ENCODE measurements at places on chromosomes 4 and X.

DNA sequence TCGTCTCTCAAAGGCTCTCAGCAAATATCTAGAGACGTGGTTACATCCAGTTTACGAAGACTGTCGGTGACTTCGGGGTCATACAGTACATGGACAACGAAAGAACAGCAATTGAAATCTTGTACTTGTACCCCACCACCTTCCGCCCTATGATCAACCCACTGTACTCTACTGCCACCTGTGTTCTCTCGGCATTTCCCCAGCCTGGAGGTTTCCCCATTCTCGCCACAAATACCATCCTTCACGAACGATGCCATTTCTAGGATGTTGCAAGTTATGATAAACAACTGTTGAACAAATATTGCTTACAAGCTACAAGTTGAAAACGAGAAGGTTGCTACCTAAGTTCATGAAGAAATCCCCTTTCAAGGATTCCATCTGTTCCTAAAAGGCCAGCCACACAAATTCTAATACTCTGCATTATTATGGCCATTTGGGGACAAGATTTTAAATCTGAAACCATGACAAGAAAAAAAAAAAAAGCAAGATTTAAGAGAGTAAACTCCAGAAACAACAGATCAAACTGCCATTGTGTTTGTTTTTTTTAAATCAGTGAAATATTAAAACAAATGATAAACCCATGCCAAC, 1.6 kb downstream of the APBB2 start:
- peak; percentile 69 for DNase-seq

- peak; percentile 28 for DNase-seq
Observed at GRCh38 chr4:10347281-10347795, 109.9 kb downstream of the ZNF518B start.

GRCh38 chrX:6898371-6898770, 249.1 kb upstream of the STS start:
- DNase-seq: no peak

DNA sequence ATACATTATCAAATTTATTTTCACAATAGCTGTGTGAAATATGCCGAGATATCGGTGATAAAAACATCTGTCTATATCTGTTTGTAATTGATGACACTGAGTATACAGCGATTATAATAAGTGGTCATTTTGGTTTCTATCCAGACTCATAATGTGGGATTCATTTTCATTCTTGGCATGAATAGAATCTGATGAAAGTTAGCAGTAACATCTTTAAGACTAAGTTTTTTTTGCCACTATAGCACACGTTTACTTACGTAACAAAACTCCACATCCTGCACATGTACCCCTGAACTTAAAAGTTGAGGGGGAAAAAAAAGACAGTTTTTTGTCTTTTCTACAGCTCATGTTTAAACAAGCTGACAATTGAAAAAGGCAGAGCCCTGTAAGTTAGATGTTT, 86.4 kb downstream of the PPA2 start:
- no peak for DNase-seq

GRCh38 chr4:85571008-85571407, 96.1 kb downstream of the ARHGAP24 start:
- no peak for DNase-seq

DNA sequence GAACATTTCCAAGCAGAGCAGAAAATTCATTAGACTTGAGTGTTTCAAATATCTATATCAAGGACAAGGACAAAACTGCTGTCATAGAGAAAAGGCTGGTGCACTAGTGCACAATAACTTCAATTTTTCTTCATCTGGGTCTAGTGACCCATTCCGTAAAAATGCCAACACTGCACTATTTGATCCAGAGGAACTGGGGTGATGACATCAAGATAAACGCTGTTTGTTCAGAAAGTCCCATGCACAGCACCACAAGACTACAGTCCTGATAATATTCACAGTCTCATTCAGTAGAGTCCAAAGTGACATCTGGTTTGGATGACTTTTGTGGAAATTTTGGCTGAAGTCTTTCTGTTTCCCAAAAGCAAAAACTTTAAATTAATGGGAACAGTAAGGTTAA, 303.5 kb upstream of the GALNT7 start:
- no peak for DNase-seq

- DNase-seq: no peak
Observed at GRCh38 chr4:704198-704891, 1.3 kb upstream of the PCGF3 start.

GRCh38 chrX:56281789-56282188, 49.6 kb downstream of the KLF8 start:
- DNase-seq: peak; percentile 24

DNA sequence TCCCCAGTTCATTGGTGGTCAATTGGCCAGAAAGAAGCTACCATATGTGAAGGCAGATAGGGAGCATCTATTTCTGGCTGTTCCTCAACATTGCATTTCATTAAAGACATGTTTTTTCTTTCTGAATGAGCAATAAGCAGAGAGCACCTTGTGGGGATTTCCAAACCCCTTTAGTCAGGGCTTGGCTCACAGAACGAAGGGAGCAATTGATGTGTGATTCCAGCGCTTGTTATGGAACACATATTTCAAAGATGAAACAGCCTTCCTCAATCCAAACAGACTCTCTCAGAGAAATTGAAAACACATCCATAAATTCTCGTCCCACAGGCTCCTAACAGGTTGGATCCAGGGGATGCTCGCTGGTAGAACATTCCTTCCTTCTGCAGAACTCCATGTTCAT, 84.1 kb downstream of the CLCN4 start:
- peak; percentile 74 for DNase-seq

- no peak for DNase-seq
Observed at GRCh38 chr4:6239968-6240367, 29.7 kb upstream of the WFS1 start.

DNA sequence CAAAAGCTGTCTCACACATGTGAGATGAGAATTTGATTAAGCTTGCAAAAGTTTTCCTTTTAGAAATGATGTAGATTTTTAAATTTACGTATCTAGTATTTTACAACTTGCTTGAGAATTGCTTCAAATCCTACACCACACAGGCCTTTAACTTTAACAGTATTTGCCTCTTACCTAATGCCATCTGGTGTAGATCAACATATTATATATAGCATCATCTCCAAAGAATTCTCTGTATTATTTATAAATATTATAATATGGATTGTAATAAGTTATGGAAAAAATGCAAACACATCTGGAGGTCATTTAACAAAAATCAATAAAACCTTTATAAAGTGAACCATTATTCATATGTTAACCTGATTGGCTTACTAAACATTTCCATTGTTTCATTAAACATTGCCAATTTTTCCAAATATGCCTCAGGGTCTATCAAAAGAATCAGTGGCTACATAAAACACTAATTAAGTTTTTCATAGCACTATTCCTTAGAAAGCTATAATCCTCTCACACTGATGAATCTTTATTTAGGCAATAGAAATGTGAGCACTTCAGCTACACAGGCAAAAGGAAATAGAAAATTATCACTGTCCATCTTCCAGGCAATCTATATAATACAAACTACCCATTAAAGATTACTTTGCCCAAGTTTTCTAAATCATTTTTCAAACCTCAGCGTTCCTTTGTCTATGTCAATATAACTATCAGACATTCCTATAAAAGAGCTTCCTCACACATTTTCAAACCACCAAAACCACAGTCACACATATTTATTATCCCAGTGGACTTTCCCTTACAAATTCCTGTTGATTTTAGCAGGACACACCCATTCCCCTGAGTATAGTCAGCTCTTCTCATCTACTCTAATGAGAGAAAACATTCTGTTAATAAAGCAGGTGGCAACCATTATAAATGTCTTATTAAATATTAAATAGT, 83.5 kb upstream of the INTU start:
- DNase-seq: no peak

- no peak for DNase-seq
Observed at GRCh38 chrX:136674270-136674985, 26.5 kb downstream of the CD40LG start.

- no peak for DNase-seq
Observed at GRCh38 chr4:73650250-73650649, 30.0 kb upstream of the RASSF6 start.

- peak; percentile 85 for DNase-seq
Observed at GRCh38 chr4:107619066-107619465, 101.0 kb downstream of the PAPSS1 start.

DNA sequence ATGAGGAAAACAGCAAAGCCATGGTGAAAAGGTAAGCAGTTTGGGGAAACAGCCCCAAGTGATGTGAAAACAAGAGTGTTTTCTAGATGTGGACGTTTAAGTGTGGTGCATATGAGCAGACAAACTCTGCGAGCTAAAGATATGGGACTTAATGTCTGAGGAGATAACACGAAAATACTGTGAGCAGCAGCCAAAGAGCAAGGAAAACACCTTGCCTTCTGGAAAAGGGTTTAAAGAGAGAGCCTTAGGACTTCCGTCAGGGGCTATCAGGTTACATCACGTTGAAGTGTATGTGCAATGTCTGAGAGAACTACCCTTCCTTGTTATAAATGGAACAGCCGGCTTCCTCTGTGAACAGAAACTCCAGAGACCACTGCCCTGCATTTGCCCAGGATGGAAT, 54.2 kb downstream of the LEF1 start:
- DNase-seq: no peak

DNA sequence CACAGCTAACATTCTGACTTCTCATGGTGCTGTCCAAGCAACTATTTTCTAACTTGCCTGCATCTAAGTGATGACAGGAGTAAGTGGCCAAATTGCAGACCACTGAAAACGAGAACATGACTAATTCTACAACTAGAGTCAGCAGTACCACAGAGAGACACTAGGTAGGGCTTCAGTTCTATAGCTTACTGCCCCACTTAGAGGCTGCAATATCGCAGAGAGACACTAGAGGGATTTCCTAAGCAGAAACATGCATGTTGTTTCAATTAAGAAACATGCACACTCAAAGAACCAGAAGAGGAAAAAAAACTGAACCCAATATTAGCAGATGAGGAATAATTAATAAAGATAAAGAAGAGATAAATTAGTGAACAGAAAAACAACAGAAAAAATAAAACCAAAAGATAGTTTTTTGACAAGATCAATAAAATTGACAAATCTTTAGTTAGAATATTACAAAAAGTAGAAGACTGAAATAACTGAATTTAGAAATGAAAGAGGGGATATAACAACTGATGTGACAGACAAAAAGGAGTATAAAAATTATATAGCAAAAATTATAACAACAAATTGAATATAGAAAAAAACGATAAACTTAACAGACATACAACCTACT, 100.8 kb downstream of the SPIN4 start:
- peak; percentile 78 for DNase-seq

- DNase-seq: no peak
Observed at GRCh38 chrX:68087526-68087925, 345.8 kb downstream of the OPHN1 start.
